ENCODE measurements at places on chromosomes 11 and 22.

DNA sequence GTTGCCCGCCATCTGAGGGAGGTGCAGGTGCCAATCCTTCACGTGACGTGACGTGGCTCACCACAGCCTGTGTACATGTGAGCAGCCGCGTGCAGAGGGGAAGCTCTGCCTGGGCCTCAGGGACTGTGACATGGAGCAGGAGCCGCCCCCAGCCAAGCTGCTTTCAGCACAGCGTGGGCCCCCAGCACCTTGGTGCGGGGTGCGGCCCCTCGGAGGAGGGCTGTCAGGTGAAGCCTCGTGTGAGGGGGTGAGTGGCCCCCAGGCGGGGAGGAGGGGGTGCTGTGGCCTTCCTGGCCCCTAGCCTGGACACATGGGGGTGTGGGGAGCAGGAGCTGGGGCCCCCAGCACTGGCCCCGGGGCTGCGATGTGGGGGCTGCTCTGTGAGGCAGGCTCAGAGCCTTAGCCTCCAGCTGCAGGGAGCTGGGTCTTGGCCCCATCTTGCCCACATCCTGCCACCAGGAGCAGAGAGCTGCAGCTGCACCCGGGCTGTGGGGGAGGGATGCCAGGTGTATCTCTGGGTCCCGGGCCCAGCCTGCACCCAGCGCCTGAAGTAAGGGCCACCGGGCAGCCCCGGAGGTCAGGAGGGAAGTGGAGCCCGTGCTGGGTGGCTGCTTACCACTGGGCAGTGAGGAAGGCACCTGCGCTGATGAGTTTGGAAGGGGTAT is at the start of gene ADORA2A:
TSS of gene ADORA2A (plus strand) at position 100 of the 665 bp plus-strand sequence. CDS start 5,806 bp downstream, outside the sequence.
- peak; percentile 73 for DNase-seq

GRCh38 chr22:44907765-44908737 is 101.8 kb downstream of the PHF21B start:
- no peak for DNase-seq

- DNase-seq = no peak
Observed at GRCh38 chr22:27205492-27206373, 548.3 kb downstream of the MIAT start.

- no peak for DNase-seq
Observed at GRCh38 chr11:75347781-75348566, 3.5 kb downstream of the ARRB1 start.

DNA sequence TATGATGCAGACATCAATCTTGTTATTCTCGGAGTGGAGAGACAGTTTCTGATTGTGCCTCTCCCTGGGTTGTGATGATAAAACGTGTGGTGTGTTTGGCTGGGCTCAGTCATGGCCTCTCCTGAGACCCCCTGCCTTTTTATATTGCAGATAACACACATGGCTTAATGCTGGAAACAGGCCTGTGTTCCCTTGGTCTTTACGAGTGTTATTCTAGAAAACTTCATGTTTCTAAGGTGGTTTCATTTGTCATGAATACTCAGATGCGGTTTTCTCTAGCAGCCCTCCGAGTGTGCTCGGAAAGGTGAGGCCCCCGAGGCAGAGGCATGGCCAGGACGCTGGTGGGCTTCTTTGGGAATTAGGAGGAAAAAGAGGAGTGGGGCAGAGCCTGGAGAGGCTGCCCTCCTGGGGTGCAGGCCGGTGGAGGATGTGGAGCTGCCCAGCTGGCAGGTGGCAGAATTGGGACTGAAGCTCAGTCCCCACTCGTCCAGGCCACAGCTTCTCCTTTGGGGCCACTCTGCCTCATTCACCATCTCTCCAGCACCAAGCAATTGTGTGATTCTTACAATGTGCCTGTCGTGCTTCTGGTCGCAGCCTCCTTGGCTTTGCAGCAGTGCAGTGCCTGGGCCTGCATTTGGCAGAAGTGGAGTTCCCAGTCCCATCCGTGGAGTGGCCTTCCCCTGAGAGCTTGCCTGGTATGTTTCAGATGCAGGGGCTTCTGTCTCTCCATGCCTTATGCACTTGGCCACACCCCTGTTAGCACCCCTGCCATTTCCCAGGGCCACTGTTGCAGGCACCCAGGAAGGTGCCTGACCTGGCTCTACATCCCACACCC is 309.6 kb downstream of the TBC1D22A start:
- DNase-seq = no peak

GRCh38 chr11:76266286-76267100 is 60.2 kb upstream of the WNT11 start:
- DNase-seq = no peak

- no peak for DNase-seq
Observed at GRCh38 chr11:8328231-8328794, 64.6 kb upstream of the LMO1 start.

GRCh38 chr11:60281485-60281884 is 1.0 kb downstream of the MS4A4A start:
- no peak for DNase-seq

- no peak for DNase-seq
Observed at GRCh38 chr11:34344768-34345539, 12.9 kb downstream of the ABTB2 start.

DNA sequence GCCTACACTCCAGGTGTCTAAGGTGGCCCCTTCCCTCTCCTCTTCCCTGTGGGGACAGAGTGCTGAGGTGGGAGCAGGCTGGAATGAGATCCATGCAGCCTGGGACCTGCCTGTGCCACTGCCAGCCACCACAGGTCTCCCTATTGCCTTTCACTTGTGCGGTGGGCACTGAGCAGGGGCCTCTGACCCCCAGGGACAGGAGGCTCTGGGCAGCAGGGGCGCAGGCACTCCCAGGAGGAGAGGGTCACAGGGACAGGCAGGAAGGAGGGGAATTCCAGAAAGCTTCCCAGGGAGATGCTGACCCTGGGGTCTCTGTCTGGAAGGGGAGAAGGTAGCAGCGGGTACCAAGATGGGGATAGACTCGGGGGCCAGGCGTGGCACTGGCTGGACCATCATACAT is 228.5 kb upstream of the B3GAT1 start:
- no peak for DNase-seq

DNA sequence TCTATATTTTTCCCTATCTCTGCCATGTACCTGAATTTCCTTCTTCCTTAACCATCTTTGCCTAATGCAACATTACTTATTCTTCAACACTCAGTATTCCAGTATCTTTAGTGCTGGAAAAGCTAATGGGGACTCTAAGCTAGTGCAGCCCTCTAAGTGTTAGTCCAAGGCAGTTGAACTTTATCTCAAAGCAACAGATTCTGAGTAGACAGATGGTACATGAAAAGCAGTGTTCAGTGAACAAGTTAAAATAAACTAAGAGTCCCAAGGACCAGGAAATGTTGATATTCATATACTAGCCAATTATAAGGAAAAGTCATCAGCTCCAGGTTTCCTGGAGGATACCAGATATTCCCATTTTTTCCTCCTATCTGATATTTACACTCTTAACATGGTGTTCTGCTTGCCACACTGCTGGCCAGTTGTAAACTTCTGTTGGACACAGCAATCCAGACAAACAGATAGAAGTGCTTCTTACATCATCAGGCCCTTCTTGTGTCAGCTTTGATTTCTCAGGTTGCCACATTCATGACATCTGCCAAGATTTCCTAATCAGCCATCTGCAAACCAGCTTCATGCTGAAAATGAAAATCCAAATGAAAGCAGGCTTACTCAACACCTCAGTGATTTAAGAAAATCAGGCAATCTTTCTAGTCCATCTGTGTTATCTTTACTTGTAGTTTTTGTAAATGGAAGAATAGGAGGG is 255.9 kb upstream of the POU2AF2 start:
- no peak for DNase-seq

- DNase-seq = no peak
Observed at GRCh38 chr22:45905924-45906865, 70.8 kb downstream of the WNT7B start.

GRCh38 chr11:46455834-46456233 is 64.3 kb upstream of the CHRM4 start:
- no peak for DNase-seq

GRCh38 chr22:39233710-39234471 is 10.9 kb downstream of the PDGFB start:
- DNase-seq = no peak

GRCh38 chr11:54927704-54928103 is 221.1 kb downstream of the OR4A5 start:
- DNase-seq = no peak

- no peak for DNase-seq
Observed at GRCh38 chr22:47398921-47399790, 636.7 kb downstream of the TBC1D22A start.

GRCh38 chr11:6457581-6458320 is 16.0 kb downstream of the TRIM3 start:
- DNase-seq = no peak

- no peak for DNase-seq
Observed at GRCh38 chr22:30827646-30828045, 133.0 kb downstream of the OSBP2 start.

- no peak for DNase-seq
Observed at GRCh38 chr22:25930788-25931310, 188.9 kb downstream of the MYO18B start.

GRCh38 chr11:12411806-12412727 is 34.7 kb downstream of the PARVA start:
- DNase-seq = no peak

DNA sequence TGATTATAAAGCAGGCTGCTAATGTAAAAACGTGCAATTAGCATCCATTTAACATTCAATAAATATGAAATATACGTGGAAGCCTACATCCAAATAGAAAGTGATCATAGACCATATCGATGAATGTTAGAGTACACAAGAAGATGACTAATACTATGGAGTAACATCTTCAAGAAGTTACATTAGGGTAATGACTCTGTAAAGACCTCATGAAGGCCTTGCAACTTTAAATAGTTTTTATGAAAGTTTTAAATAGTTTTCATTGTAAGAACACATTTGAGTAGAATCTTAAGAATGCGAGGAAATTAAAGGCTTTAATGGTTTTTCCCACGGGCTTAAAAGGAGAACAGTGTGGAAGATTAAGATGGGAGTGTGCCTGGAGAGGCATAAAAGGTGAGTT is 1.4 kb downstream of the TRIM34 start:
- DNase-seq = no peak

GRCh38 chr11:111819829-111820237 is 51.5 kb downstream of the ALG9 start:
- no peak for DNase-seq

- no peak for DNase-seq
Observed at GRCh38 chr11:86476109-86476861, 101.6 kb downstream of the CCDC81 start.

GRCh38 chr11:47261291-47261800 is 3.5 kb downstream of the NR1H3 start:
- no peak for DNase-seq

- DNase-seq = no peak
Observed at GRCh38 chr11:1934335-1935155, 12.6 kb upstream of the MRPL23 start.

GRCh38 chr11:12729941-12730340 is 55.7 kb downstream of the TEAD1 start:
- DNase-seq = no peak

DNA sequence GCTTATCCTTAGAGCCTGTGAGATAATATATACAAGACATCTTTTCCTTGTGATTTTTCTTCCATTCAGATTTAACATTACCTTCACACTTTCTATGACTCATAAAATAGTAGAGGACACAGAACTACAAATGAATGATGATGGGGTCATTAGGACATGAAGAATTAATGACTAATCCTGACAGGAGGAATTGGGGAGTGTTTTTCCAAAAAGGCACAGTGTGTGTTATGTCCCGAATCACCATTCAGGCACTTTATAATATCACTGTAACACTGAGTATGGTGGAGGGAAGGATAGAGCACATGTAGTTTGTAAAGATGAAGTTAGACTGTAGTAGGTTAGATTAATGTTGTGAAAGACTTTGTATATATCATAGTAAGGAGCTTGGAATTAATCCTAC is 391.3 kb downstream of the JRKL start:
- no peak for DNase-seq

- DNase-seq = no peak
Observed at GRCh38 chr11:36333897-36334296, 37.8 kb downstream of the PRR5L start.

GRCh38 chr22:35197886-35198285 is 59.4 kb upstream of the HMGXB4 start:
- no peak for DNase-seq

DNA sequence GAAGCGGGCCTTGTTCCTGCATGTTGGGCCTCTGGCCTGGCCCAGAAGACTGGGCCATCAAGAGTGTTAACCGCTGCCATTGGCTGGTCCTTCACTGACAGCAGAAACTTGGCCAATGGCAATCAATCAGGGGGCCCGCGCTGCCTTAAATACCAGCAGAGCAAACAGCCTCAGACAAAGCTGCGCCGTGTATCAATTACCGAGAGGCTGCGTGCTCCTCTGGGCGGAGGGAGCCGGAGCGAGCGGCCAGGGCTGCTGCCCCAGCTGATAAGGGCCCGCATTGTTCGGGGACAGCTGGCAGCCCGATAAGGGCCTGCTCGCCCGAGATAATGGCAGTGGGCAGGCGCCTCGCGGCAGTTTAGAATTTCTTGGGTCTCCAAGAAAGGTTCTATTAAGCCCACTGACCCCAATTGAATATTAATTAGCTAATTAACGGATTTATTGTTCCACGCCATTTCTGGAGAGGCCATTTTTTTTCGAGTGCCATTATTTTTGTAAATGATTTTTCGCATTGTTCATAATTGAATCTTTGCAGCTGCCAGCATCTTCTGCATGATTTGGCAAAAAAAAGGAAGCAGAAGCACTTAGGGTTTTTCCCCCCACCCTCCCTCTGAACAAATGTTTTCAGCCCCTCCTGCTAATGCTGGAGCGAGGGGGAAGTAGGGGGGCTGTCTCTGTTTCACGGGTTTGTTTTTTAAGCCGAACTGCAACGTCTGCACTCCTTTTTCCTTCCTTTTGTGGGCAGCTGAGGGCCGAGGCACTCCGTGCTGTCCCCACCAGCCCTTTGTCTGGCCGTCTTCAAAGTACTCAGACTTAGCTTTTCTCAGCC is 37.6 kb upstream of the RIC3 start:
- no peak for DNase-seq

DNA sequence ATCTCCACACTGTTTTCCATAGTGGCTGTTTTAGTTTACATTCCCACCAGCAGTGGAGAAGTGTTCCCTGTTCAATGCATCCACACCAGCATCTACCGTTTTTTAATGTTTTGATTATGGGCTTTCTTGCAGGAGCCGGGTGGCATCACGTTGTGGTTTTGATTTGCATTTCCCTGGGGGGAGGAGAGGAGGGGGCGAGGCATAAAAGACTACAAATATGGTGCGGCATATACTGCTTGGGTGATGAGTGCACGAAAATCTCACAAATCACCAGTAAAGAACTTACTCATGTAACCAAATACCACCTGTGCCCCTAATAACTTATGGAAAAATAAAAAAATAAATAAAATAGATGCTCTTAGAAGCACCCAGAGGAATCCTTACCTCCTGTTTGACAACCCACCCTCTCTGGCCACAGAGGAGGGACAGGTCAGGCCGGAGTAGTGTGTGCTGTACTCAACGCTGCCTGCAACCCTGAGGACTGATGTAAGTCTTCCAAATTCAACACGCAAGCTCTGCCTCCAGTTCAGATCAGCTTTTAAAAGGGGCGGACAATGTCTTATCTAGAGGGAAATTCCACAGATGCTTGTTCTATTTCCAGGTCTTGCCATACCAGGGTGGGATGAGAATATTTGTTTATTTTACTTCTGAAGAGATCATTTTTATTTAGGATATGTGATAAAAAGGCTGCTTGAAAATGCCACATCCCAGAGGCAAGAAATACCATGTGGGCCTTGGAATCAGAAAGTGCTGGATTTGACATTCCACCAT is 329.6 kb upstream of the B3GAT1 start:
- DNase-seq = no peak

GRCh38 chr11:4891996-4892640 is 10.4 kb downstream of the OR51T1 start:
- DNase-seq = no peak
